Stimulated activated CD8-positive, alpha-beta memory T cell treated with anti-CD3 and anti-CD28 coated beads, Interleukin-7, amount 100 ng/mL, for 1 hour (primary cell): ENCODE measurements at places on chromosomes 4 and X.

DNA sequence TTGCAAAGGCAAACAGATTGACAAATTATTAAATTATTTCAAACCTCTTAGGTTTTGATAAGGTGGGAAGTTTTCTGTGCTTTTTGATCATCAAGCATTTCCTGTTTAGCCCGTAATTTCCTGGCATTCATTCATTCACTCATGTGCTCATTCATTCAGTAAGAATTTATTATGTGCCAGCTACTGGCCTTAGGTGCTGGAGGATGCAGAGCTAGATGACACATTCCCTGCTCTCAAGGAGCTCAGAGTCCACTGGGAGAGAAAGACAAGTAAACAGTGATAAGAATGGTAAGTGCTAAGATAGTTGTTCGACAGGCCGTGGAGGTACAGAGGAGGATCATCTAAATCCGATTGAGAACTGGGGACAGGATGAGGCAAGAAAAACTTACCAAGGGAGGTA, 153.0 kb downstream of the DCTD start:
- no peak for DNase-seq

DNA sequence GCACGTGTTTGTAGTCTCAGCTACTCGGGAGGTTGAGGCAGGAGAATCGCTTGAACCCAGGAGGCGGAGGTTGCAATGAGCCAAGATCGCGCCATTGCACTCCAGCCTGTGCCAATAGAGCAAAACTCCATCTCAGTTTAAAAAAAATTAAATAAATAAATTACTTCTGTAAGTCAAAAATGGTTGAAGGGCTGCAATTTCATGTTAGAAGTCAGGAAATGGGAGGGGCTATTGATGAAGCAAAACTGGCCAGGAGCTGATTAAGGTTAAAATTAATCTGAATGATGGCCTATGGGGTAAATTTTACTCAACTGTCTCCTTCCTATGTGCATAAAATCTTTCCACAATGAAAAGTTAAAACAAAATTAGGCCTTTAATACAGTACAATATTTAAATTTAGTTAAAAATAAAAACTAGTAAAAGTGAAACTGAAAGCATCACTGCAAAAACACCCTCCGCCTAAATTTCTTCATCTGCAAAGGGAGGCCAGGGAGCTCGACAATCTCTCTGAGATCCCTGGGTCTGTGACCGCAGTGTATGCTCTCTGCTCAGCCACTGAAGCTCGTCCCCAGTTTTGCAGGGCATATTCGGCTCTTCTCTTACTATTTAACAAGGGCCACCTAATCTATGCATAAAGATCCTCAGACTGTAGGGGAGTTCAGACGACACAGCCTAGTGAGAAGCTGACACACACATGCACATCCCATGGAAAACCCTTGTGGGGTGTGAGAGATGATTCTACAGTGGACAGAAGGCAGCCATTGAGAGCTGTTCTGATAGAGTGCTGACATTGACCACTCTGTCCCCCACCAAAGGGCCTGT, 57.2 kb downstream of the IRF2 start:
- no peak for DNase-seq

DNA sequence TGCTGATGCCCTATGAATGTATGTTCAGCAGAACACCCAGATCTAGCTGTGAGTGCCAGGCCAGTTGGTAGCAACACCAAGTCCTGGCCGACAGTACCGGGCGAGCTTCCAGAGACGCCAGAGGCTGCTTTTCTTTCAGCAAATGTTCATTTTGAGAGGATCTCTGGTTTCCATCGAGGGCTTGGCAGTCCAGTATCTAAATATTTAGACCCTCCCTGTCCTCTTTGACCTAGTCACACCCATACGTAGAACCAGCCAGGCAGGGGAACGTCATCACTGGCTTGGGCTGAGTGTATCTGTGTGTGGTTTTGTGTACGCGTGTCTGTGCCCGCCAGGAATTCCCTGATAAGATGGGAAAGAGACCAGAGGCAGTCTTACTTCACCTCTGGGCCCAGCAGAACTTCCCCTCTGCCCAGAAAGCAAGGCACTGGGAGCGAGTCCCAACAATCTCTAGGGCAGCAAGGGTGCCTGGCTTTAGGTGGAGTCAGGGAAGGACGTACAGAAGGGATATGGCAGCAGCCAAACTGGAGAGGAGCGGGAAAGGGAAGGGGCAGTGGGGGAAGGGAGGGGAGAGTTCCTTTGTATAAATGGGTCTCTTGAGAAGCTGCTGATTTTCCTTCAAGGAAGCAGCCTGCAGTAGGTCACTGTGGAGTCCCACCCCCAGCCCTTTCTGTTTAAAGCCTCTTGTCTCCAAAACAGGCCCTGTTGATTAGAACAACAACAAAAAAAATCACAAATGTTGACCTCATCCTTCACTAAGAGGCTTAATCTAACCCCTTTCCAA, 15.0 kb upstream of the ELF4 start:
- DNase-seq: no peak

GRCh38 chr4:160894128-160894527, 1269.7 kb downstream of the FSTL5 start:
- DNase-seq: no peak

GRCh38 chrX:119292445-119292844, 56.4 kb downstream of the PGRMC1 start:
- DNase-seq: no peak

DNA sequence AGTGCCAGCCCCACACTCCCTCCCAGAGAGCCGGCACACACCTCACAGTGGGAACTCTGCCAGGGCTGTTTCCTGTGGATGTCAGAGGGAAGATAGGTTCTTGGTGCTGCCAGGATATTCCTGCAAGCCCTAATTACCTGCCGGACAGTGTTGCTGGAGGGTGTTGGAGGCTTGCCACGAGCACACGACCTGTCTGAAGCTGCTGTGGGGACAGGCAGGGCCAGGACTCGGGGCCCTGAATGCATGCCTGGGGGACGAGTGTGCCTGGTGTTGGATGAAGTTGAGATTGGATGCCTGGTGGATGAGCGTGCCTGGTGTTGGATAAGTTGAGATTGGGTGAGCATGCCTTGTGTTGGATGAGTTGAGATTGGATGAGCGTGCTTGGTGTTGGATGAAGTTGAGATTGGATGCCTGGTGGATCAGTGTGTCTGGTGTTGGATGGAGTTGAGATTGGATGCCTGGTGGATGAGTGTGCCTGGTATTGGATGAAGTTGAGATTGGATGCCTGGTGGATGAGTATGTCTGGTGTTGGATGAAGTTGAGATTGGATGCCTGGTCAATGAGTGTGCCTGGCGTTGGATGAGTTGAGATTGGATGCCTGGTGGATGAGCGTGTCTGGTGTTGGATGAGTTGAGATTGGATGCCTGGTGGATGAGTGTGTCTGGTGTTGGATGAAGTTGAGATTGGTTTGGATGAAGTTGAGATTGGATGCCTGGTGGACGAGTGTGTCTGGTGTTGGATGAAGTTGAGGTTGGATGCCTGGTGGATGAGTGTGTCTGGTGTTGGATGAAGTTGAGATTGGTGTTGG, 23.2 kb upstream of the UVSSA start:
- no peak for DNase-seq

DNA sequence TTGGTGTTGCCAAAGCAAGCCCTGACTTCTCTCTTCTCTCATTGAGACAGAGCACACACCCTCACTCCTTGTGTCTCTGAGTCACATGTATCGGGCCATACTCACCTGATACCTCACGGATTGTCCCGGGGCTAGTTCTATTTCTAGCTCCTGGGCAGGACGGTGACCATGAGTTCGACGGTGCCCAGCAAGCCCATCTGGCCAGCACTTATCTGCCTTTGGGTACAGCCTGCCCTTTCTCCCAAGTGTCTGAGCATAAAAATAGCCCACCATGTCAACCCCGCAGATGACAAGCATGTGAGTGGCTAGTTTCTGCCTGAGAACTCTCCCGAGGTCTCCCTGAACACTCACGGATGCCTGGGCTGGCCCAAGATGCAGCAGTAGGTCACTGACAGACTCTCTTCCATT, 158.5 kb downstream of the DHRSX start:
- DNase-seq: no peak

- no peak for DNase-seq
Measured at GRCh38 chrX:96621811-96622210, 62.8 kb upstream of the DIAPH2 start.

- DNase-seq: no peak
Measured at GRCh38 chr4:10032625-10033024, 11.3 kb upstream of the SLC2A9 start.

- no peak for DNase-seq
Measured at GRCh38 chr4:11424856-11425255, 3.8 kb downstream of the HS3ST1 start.
